ENCODE measurements at places on chromosomes 1 and 21.

GRCh38 chr1:103525114-103525606 lies 339 bp upstream of the RNPC3 start:
- DNase-seq: no peak

DNA sequence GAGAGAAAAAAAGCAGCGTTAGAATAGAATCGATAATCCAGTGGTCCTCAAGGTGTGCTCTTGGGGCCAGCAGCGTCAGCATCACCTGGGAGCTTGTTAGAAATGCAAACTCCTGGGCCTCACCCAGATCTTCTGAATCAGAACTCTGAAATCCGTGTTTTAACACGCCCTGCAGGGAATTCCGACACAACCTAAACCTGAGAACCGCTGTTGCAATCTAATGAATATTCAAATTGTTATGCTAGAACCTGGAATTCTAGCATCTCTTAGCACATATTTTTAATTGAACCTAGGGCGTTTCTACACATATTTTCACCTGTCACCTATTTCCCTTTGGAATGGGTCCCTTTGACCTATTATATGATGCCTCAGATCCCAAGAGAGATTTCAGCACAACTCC lies 175.7 kb downstream of the PSMG1 start:
- DNase-seq: no peak

- DNase-seq: no peak
Observed at GRCh38 chr1:8047686-8048445, 21.8 kb upstream of the ERRFI1 start.

- DNase-seq: no peak
Observed at GRCh38 chr21:25700741-25701140, 34.0 kb downstream of the ATP5PF start.

GRCh38 chr1:39639305-39640130 lies at the start of gene HEYL:
Gene HEYL, minus strand, starts transcription at chr1:39639643. Its CDS starts 18 bp downstream, at chr1:39639625.
- peak; percentile 60 for DNase-seq

- DNase-seq: no peak
Observed at GRCh38 chr1:18234790-18235242, 127.2 kb downstream of the IGSF21 start.

DNA sequence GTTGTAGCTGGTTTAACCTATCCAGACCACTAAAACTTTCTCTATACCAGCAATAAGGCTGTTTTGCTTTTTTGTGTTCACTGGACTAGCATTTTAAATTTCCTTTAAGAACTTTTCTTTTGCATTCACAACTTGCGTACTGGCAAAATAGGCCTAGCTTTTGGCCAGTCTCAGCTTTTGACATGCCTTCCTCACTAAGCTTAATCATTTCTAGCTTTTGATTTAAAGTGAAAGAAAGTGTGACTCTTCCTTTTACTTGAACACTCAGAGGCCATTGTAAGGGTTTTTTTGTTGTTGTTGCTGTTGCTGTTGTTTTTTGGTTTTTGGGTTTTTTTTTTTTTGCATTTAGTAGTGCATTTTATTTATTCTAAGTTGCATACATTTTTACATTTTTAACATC lies 15.2 kb downstream of the RPAP2 start:
- no peak for DNase-seq

DNA sequence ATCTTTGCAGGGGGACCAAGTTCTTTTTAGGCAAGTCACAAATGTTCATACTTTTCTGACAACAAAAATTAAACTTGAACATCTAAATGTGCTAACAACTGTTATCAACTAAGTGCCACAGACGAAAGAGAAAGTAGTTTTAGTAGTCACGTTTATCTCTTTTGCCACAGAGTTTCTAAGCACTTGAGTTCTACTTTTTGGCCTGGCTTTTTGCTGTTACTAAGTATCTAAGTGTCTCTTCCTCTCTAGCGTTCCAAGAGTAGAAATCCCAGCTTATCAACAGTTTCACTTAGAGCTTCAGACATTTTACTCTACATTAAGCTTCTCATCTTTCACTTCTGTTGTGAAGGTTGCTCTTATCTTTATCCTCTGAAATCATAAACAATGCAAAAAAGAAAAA lies 34.2 kb downstream of the GATAD2B start:
- DNase-seq: peak; percentile 12

- no peak for DNase-seq
Observed at GRCh38 chr1:238476841-238477240, 586.1 kb upstream of the ZP4 start.

Measured in CD4-positive, alpha-beta T cell treated with Interleukin-17A for 1 hour (primary cell).